Upper lobe of left lung (tissue), 6 donors: ENCODE measurements at places on chromosomes 2 and 18. TPM values are rescaled to one million over a fixed set of nuclear protein-coding genes. Genes with fewer than 3 reads are reported as not detected.

- no peaks in the 10 kb centered on the region for H3K4me1 ChIP-seq
- H3K27me3 ChIP-seq = no peaks in the 10 kb centered on the region
- no peak for DNase-seq
- no peaks in the 10 kb centered on the region for H3K36me3 ChIP-seq
Measured at GRCh38 chr2:211673133-211673905, 865.3 kb downstream of the ERBB4 start.

DNA sequence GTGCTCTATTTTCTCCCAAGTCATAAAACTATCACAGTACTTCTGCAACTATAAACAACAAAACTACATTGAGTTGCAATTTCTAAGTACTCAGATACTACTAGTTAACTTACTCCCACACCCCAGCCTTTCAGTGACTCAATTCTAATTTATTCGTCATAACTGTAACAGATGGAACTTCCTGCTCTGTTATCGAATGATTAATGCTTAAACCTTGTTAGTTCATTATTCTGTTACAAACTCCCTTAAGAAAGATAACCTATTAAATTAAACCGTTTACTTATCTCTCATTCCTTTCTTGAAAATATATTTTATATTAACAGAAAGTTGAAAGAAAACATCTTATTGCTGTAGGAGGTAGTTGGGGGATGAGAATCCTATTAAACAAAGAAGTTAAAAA lies 17.0 kb downstream of the TNFAIP6 start:
- no peak for DNase-seq
- H3K4me3 ChIP-seq = no peak overlapping the region
- no peaks in the 10 kb centered on the region for H3K36me3 ChIP-seq
- no peaks in the 10 kb centered on the region for H3K27me3 ChIP-seq
- H3K4me1 ChIP-seq = no peaks in the 10 kb centered on the region

DNA sequence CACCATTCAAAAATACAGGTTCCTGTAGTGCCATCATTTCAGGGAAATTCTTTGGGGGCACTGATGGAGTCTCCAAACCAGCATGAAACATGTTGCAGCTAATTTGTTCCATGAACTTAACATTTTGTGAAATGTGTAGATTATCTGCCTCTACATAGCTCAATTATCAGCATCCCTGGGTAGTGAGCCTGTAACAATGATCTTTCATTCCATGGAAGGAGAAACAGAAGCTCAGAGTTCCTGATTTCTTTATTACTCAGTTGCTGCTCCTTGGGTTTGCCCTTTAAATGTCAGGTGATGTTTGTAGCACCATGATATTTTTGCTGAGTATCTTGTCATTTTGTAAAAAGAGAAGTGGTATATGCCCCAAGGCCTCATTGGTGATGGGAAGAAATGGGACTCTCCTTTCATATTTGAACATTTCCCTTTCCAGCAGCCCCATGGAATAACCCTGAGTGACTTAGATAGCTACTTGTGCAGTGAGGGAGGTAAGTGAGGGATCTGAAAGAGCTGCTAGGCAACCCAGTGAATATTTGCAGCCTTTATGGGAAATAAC lies 146.9 kb downstream of the CERS6 start:
- no peak overlapping the region for H3K4me3 ChIP-seq
- H3K27ac ChIP-seq = no peak overlapping the region
- no peaks in the 10 kb centered on the region for H3K4me1 ChIP-seq
- no peaks in the 10 kb centered on the region for H3K36me3 ChIP-seq

- H3K27me3 ChIP-seq = no peaks in the 10 kb centered on the region
- DNase-seq = peak; percentile 51
- H3K4me3 ChIP-seq = no peak overlapping the region
- H3K4me1 ChIP-seq = no peaks in the 10 kb centered on the region
- no peaks in the 10 kb centered on the region for H3K36me3 ChIP-seq
Measured at GRCh38 chr2:5777131-5777535, 84.9 kb downstream of the SOX11 start.

- H3K4me1 ChIP-seq = no peaks in the 10 kb centered on the region
- no peak overlapping the region for H3K27ac ChIP-seq
- no peak overlapping the region for H3K4me3 ChIP-seq
Measured at GRCh38 chr2:58834404-58834803, 593.3 kb upstream of the FANCL start.

DNA sequence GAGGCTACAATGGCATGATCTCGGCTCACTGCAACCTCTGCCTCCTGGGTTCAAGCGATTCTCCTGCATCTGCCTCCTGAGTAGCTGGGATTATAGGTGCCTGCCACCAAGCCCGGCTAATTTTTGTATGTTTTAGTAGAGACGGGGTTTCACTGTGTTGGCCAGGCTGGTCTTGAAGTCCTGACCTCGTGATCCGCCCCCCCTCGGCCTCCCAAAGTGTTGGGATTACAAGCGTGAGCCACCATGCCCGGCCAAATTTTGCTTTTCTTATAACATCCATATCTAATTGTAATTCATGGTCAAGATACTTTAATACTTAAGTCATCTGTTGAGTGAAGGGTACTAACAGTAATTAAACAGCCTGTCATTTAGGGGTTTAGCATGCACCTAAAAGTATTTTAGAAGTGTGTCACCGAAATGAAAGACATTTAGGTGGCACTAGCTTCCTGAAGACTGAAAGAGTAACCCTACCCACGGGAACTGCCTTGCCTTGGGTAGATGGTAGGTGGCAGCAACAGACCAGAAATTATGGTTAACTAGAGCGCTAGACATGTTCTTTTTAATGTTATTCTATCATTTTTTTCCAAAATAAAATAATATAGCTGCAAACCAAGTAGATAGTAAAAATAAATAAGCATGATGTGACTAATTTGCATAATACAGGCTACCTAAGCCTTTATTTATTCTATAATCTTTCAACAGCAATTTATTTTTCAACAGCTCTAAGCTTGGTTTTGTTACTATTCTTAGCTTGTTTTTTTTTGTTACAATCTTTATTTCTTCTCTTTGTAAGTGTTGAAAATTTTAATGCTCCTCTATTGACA lies 8.6 kb upstream of the ACYP2 start:
- no peaks in the 10 kb centered on the region for H3K27me3 ChIP-seq
- peaks cover 6% of the 10 kb centered on the region for H3K4me1 ChIP-seq
- H3K4me3 ChIP-seq = no peak overlapping the region
- no peak overlapping the region for H3K27ac ChIP-seq
- no peaks in the 10 kb centered on the region for H3K36me3 ChIP-seq

- no peaks in the 10 kb centered on the region for H3K36me3 ChIP-seq
- H3K4me3 ChIP-seq = no peak overlapping the region
- H3K27me3 ChIP-seq = no peaks in the 10 kb centered on the region
- no peak for DNase-seq
Measured at GRCh38 chr2:151840216-151841046, 12.2 kb upstream of the ARL5A start.

GRCh38 chr2:10254373-10255188 lies 48.1 kb upstream of the HPCAL1 start:
- no peak for DNase-seq
- H3K36me3 ChIP-seq = no peaks in the 10 kb centered on the region
- H3K4me1 ChIP-seq = no peaks in the 10 kb centered on the region
- no peaks in the 10 kb centered on the region for H3K27me3 ChIP-seq
- H3K27ac ChIP-seq = peak overlapping the region; percentile 32

GRCh38 chr2:98881153-98881650 lies 54.8 kb downstream of the CRACDL start:
- no peaks in the 10 kb centered on the region for H3K36me3 ChIP-seq
- H3K4me3 ChIP-seq = no peak overlapping the region
- DNase-seq = peak; percentile 47
- H3K27me3 ChIP-seq = no peaks in the 10 kb centered on the region

DNA sequence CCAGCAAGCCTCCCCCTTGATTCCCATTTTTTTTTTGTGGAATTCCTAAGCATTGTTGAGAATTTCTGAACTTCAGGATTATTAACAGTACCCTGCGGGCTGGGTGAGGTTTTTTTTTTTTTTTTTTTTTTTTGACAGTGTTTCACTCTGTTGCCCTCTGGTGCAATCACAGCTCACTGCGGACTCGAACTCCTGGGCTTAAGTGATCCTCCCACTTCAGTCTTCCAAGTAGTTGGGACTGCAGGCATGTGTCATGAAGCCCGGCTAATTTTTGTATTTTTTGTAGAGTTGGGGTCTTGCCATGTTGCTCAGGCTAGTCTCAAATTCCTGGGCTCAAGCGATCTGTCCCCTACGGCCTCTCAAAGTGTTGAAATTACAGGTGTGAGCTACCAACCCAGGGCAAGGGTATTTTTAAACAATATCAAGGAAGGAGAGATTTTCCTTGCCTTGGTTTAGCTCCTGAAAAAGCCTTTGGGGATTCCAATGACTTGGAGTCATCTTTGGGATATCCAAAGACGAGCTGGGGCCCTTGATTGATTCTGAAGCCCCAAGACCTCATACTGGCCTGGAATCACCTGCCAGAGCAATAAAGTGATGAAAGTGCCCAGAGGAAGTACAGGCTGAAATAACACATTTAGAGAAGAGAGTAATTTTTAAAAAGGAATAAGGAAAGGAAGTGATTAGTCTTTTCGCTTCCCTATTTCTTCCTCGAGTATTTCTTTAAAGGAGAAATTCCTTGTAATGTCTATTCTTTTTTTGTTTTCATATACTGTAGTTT lies 240.2 kb downstream of the TGIF1 start:
- DNase-seq = no peak
- H3K4me1 ChIP-seq = no peaks in the 10 kb centered on the region
- no peaks in the 10 kb centered on the region for H3K27me3 ChIP-seq
- no peaks in the 10 kb centered on the region for H3K36me3 ChIP-seq
- H3K4me3 ChIP-seq = no peak overlapping the region
- no peak overlapping the region for H3K27ac ChIP-seq

DNA sequence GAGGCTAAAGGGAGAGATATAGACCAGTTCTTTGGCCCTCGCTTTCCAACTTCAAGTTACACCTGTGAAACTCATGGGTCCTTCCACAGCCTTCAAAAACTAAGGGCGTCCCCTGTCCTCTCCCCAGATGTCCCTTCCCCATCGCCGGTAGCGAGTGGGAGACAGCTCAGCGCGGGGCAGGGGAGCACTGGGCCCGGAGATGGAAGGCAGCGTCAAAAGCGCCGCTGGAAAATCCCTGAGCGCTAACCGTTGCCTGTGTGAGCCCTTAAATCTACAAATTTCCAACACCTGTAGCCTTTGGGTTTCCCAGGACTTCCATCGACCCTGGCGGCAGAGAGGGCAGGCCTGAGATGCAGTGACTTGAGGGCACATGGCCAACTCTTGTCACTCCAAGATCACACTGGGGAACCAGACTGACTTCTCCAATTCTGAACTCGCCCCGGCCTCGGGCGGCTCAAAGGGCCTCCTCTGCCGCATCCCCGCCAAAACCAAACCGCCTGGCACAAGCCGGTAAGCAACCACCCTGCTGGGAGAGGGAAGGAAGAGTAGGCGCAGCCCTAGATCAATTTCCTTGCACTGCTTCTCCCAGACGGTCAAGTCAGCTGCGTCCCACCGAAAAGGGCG lies 879 bp upstream of the EPAS1 start:
- peak overlapping the region; percentile 84 for H3K4me3 ChIP-seq
- H3K4me1 ChIP-seq = peaks cover 22% of the 10 kb centered on the region
- H3K27ac ChIP-seq = peak overlapping the region; percentile 99
- no peaks in the 10 kb centered on the region for H3K27me3 ChIP-seq

DNA sequence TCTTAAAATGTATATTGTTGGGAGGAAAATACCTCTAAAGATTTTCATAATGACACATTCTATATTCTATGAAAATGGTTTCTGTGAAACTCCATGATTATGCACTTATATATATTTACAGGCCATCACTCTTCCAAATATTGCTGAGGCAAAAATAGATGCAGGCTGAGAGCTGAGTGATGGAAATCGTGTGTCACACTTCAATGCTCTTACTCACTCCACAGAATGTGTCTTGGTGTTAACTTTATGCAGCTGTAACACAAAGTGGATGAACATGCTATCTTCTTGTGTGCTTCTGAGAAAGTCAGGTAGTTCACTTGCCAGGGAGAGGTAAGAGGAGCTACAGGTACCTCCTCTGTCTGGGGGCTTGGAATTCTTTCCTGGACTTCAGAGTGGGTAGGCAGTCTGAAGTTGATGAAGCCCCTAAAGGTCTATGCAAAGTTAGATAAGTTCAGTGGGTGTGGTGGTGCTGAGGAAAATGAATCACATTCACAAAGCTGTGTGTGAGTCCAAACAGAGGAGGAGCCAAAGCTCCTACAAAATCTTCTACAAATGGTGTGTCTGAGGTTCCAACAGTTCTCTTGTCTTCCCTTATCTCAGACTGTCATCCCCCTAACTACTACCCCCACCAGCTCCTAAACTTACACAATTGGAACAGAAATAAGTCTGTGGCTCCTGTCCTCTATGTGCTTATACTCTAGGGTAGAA lies 74.2 kb upstream of the ST6GAL2 start:
- H3K4me3 ChIP-seq = no peak overlapping the region
- no peaks in the 10 kb centered on the region for H3K36me3 ChIP-seq
- no peak for DNase-seq
- H3K4me1 ChIP-seq = no peaks in the 10 kb centered on the region

GRCh38 chr18:75246721-75247610 lies 36.4 kb downstream of the TSHZ1 start:
- H3K27me3 ChIP-seq = no peaks in the 10 kb centered on the region
- DNase-seq = peak; percentile 33
- peak overlapping the region; percentile 82 for H3K27ac ChIP-seq
- peaks cover 22% of the 10 kb centered on the region for H3K4me1 ChIP-seq
- no peaks in the 10 kb centered on the region for H3K36me3 ChIP-seq

DNA sequence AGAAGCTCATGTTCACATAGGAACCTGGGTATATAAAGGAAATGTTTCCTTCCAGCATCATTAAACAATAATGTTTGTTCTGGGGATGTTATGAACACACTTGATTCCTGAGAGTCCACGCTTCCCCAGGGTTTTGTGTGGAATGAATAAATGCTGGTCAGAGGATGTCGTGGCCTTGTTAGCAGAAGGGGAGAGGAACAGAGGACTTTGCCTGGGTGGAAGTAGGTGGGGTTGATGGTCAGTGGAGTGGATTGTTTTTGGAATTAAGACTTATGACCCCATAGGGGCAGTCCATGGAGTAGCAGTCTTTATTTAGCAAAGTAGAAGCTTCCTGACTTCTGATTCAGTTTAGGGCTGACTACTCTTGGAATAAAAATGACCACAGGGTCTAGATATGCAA lies 139.6 kb downstream of the MYO1B start:
- H3K36me3 ChIP-seq = peaks cover 16% of the 10 kb centered on the region
- DNase-seq = no peak
- H3K4me3 ChIP-seq = no peak overlapping the region
- no peak overlapping the region for H3K27ac ChIP-seq
- H3K4me1 ChIP-seq = peaks cover 3% of the 10 kb centered on the region

FNDC4 gene
- 4.6 TPM for total RNA-seq

EFR3B gene
- 10.1 TPM for total RNA-seq

LHCGR gene
- not detected for total RNA-seq

KCNE4 gene
- 0.30 TPM for total RNA-seq

SEPTIN10 gene
- total RNA-seq = 89.2 TPM

KCNJ3 gene
- total RNA-seq = not detected

EVA1A gene
- 46.6 TPM for total RNA-seq

RGPD4 gene
- not detected for total RNA-seq
